ENCODE measurements at places on chromosomes 12 and 14.

DNA sequence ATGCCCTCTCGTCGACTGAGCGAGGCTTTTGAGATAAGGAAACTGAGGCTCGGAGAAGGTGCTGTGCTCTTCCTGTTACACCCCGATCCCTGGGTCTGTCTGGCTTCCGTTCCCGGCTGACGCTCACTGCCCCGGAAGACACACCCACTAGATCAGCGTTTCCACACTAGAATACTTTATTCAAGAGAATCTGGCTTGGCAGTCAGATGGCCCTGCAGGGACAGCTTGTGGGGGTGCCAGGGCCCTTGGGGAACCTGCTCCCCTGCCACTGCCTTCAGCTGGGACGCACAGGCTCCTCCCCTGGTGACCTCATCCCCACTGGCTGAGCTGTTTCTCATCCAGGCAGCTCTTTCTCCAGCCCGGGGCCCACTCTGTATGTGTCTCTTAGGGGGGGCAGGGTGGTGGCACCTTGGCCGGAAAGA is 13.7 kb downstream of the PGF start:
- DNase-seq, result peak; percentile 57

DNA sequence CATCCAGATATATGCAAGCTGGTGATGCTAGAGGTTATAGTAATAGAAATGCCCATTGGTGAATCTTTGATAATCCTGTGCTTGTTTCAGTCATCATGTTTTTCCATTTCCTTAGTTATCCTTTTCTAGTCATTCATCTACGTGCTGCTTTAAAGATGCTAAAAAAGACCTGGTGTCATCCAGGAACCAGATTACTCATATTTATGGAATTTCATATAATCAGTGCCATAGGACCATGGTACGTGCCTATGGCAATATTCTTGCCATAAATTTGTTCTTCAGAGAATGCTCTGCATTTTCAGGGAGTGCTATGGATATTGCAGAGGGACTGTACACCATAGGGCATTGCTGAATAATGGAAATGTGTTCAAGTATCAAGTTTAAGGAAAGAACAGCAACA is 267.3 kb downstream of the AKAP6 start:
- DNase-seq, result no peak

DNA sequence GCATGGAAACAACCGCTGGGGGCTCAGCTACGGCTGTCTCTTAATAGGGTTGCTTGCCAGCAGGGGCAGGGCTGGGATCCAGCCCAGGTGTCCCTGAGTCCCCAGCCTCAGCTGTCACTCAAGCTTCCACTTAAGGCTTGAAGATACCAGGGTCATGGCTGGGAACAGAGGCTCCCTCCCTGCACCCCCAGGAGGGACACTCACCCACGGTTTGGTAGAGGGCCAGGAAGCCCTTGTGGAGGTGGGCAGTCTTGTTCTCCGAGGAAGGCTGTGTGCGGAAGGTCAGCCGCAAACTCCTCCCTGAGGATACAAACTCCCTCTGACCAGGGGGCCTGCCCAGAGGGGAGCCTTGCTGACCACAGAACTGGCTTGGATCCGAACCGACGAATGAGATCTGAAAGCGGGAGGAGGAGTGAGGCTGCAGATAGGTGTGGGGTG is 7.3 kb downstream of the C1RL start:
- DNase-seq, result no peak

- DNase-seq, result no peak
Observed at GRCh38 chr12:70327541-70327940, 38.5 kb upstream of the KCNMB4 start.

GRCh38 chr14:87772854-87773253 is 220.1 kb downstream of the GALC start:
- DNase-seq, result no peak

- no peak for DNase-seq
Observed at GRCh38 chr12:68805592-68806120, 2.3 kb upstream of the MDM2 start.

DNA sequence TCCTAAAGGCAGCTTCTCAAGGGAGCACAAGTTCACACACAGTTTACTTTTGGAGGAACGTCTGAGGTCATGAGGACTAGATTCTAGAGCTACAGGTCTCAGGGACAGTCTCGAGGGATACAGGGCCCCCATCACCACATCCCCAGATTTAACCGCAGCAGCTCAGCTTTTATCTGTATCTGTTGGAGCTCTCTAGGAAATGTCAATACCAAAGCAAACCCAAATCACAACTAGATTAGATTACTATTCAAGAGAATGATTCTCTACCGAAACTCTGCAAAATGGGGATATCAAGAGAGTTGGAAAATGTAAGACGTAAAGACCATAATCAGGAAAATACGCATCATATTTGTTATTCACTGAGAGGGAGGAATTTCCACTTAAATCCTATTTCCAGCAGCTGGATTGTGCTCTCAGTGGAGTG is 4.0 kb upstream of the MYRFL start:
- DNase-seq, result no peak

GRCh38 chr14:93797536-93797935 is 9.3 kb upstream of the PRIMA1 start:
- no peak for DNase-seq

GRCh38 chr12:29781188-29781587 is 2.6 kb downstream of the TMTC1 start:
- DNase-seq, result no peak

DNA sequence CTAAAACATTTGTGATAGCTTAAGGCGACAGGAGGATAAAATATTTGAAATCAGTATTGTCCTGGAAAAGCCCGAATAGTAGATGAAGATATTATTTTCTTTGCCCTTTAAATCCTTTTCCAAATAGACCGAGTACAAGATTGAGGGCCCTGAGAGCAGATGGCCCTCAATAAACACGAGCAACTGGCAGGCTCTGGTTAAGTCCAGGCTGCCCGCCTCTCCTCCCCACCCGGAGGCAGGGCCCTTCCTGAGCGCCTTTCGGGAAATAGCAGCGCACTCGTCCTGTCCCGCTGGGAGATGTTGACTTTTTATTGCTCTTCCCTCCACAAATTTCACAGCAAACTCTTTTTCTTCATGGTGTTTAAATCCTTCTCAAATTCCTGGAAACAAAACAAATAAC is 50.8 kb upstream of the MAX start:
- no peak for DNase-seq

DNA sequence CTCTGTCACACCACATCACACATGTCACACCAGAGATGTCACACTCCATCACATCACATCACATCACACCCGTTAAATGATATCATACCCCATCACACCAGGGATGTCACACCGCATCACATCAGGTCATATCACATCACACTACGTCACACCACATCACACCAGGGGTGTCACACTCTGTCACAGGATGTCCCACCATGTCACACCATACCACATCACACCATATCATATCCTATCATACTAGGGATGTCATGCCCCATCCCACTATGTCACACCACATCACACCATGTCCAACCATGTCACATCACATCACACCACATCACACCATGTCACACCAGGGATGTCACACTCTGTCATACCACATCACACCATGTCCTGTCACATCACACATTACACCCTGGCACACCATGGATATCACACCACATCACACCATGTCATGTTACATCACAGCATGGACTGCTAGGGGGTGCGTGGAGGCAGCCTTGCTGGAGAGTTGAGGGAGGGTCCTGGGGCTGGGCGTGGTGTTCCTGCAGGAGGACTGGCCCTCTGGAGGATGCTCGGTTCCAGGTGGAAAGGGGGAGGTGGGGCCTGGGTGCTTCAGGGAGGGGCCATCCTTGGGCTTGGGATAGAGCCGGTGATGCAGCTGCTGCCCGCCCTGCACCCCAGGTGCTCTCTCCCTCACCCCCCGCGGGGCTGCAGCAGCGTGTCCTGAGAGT is 134.6 kb downstream of the TMEM121 start:
- DNase-seq, result no peak

- no peak for DNase-seq
Observed at GRCh38 chr14:93267149-93267711, 60.2 kb downstream of the UBR7 start.

GRCh38 chr12:117388951-117389446 is 27.6 kb upstream of the NOS1 start:
- no peak for DNase-seq

GRCh38 chr12:116366456-116366776 is 88.9 kb upstream of the MED13L start:
- DNase-seq, result no peak

- DNase-seq, result no peak
Observed at GRCh38 chr14:36111822-36112583, 64.5 kb downstream of the PTCSC3 start.

- no peak for DNase-seq
Observed at GRCh38 chr12:77001276-77001675, 64.1 kb downstream of the E2F7 start.

DNA sequence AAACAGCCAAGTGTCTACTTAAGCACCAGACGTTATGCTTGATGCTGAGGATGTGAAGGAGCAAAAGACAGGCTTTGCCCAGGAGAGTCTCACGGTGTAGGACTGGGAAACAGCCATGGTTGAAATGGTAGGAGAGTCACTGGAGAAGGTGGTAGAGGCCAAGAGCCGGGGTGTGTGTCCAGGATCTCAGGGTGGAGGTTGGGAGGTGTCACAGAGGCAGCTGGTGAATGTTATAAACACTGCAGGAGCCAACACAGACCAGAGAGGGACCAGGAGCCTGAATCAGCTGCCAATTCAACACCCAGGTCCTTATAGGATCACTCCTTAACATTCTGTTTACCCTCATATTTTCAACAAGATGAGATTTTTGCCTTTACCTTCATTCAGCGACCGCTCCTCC is 7.5 kb downstream of the NID2 start:
- no peak for DNase-seq

GRCh38 chr14:99758121-99758821 is 34.9 kb upstream of the EML1 start:
- DNase-seq, result no peak

DNA sequence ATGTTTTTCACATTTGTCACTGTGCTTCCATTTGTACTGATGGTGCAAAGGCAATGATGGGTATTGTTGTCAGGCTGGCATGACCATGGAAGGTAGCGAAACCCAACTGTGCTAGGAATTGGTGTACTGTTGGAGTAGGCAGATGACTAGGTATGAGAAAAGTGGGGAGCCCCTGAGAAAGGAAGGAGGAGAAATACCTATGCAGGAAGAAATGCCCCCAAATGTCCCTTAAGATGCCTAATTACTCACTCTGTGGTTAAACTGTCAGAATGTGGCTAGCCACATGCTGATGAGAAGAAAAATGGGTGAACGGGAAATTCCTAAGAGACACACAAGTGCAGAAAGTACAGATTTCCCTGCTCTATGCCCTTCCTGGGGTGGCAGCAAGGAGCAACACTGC is 339.1 kb downstream of the TMEM132D start:
- DNase-seq, result no peak

- DNase-seq, result no peak
Observed at GRCh38 chr12:65593239-65593701, 231.0 kb upstream of the HMGA2 start.

- DNase-seq, result no peak
Observed at GRCh38 chr12:94831081-94831751, 172.3 kb downstream of the NDUFA12 start.

GRCh38 chr14:61298824-61299223 is 17.7 kb upstream of the TMEM30B start:
- DNase-seq, result no peak

DNA sequence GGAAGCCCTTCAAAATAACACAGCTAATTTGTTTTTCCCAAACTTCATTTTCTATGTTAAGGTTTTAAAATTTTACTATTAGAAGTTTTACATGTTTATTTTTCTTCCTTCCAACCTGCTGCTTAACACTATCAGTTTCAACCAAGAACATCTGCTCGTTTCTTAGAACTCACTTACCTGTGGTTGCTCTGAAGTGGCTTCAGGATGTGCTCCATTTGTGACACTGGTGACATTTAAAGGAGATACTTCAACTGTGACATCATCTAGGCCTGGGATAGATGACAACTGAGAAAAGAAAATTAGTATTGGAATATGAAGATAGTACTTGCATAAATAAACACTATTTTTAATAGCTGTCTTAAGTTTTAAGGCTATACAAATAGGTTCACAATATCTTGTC is 17.9 kb downstream of the WASHC3 start:
- no peak for DNase-seq

- no peak for DNase-seq
Observed at GRCh38 chr14:105962532-105962931, 436.1 kb downstream of the TMEM121 start.

DNA sequence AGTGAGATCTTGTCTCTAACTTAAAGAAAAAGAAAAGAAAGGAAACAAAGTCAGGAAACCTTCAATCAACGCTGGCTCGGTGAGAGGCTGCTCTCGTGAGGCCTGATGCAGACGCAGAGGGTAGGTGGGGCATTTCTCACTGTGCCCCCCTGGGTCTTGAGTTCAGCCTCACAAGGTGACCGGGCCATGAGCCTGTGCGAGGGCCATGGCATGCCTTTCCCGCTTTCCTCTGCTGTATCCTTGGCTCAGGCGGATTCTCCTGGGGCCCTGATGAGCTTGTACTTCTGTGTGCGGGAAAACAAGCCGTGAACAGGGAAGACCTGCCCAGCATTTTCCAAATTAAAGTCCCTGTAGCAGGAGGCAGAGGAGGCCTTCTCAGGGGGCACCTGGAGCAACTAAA is 20.2 kb downstream of the ADGRD1 start:
- DNase-seq, result no peak
